Glutamatergic neuron (in vitro differentiated cells): ENCODE measurements at places on chromosomes 11 and 22.
A peak's percentile ranks its signal among the peaks of the same experiment; 100 is the strongest.

DNA sequence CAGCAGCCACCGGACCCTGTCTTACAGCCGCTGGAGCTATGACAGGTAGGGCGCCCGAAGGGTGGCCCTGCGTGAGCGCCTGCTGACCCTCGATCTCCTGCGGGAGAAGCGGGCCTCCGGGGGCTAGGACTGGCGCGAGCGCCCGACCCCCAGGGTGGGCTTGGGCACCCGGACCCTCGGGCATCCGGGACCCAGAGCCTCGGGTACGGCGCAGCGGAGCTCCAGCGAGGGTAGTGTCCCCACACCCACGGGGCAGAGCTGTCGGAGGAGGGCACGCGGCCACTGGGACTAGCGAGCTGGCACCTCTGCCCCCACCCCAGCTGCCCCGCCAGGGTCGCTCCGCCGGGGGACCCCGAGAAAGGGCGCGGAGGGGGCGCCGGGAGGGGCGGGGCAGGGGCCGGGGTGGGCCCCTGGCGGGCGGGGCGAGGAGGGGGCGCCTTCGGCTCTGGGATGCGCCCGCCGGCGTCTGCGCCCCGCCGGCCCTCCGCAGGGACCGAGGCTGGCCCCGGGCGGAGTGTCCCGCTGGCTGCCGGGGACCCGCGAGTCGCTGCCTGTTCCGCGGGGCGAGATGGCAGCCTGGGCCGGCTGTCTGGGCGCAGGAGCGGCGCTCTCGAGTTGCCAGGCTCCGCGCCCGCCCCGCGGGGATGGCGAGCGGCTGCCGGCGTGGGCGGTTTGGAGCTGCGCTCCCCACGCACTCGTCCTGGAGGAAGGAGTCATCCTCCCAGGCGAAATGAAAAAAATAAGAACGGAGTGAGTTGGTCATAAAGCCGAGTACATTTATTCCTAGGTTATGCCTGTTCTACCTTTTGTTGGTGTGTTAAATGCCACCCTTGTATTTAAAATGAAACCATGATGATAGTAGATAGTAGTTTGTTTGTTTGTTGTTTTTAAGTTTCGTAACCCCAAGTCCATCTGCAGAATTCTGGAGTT, 32.4 kb downstream of the EIF3F start:
- H3K4me1 ChIP-seq, result peaks cover 9% of the 10 kb centered on the region
- no peak overlapping the region for H3K27ac ChIP-seq
- peaks cover 16% of the 10 kb centered on the region for H3K27me3 ChIP-seq
- peak overlapping the region; percentile 85 for H3K4me3 ChIP-seq

GRCh38 chr22:19478045-19478900, 720 bp downstream of the UFD1 start:
- no peak for DNase-seq
- no peaks in the 10 kb centered on the region for H3K36me3 ChIP-seq
- H3K27ac ChIP-seq, result no peak overlapping the region
- peaks cover 2% of the 10 kb centered on the region for H3K27me3 ChIP-seq
- peak overlapping the region; percentile 71 for H3K4me3 ChIP-seq

DNA sequence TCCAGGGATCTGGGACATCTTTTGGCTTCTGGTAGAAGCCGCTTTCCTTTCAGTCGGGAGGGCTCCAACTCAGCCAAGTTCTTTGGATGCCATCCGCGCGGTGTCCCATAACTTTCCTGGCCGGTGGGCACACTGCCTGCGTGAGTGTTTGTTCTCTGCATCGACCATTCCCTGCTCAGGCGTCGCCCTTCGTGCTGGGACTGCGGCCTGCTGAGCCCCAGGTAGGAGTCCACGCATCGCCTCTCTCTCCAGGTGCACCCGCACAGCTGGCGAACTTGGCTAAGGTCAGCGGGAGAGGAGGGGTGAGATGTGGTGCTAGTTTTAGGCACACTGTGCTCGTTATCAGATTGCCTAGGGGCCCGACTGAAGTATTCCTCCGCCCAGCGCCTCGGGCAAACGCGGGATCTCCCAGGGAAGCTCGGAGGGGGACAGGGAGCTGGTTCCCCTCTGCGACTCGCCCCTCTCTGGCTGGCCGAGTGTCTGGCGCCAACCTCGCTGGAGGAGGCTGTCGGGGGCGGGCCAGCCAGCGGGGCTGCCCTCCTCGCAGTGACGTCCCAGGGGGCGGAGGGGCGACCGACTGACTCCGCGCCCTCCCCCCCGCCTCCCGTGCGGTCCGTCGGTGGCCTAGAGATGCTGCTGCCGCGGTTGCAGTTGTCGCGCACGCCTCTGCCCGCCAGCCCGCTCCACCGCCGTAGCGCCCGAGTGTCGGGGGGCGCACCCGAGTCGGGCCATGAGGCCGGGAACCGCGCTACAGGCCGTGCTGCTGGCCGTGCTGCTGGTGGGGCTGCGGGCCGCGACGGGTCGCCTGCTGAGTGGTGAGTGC, at the start of gene LAYN:
Gene LAYN, plus strand, starts transcription at position 607 of the 823 bp plus-strand sequence. Its CDS starts 124 bp downstream, at position 731.
- peaks cover 3% of the 10 kb centered on the region for H3K27me3 ChIP-seq
- peaks cover 16% of the 10 kb centered on the region for H3K4me1 ChIP-seq
- peak; percentile 65 for DNase-seq
- H3K36me3 ChIP-seq, result no peaks in the 10 kb centered on the region
- peak within 1 kb of the TSS; percentile 78 for H3K4me3 ChIP-seq

DNA sequence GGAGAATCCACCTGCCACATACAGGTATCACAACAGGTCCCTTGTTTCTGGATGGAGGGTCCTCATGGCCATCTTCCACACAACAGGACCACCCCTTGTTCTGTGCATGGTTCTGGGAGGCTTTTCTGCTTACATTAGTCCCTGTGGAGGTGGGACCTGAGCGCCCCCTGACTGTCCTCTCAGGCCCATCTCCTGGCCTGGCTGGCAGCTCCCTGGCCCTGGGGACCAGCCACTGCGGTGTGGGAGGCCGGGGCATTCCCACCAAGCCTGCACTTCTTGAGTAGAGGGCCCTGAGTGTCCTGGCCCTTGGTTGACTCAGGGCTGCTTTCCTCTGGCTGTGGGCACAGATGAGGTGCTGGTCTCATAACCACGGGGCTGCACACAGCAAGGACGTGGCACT, 5.0 kb downstream of the COX8A start:
- no peak overlapping the region for H3K4me3 ChIP-seq
- H3K4me1 ChIP-seq, result peaks cover 22% of the 10 kb centered on the region
- no peak overlapping the region for H3K27ac ChIP-seq
- peaks cover 2% of the 10 kb centered on the region for H3K27me3 ChIP-seq
- H3K36me3 ChIP-seq, result no peaks in the 10 kb centered on the region

GRCh38 chr11:73958521-73959141, 7.8 kb downstream of the DNAJB13 start:
- H3K27ac ChIP-seq, result no peak overlapping the region
- peaks cover 4% of the 10 kb centered on the region for H3K27me3 ChIP-seq
- H3K36me3 ChIP-seq, result no peaks in the 10 kb centered on the region
- no peak for DNase-seq

GRCh38 chr22:17237038-17237668, 17.9 kb upstream of the ADA2 start:
- no peak overlapping the region for H3K27ac ChIP-seq
- H3K4me3 ChIP-seq, result no peak overlapping the region
- H3K4me1 ChIP-seq, result peaks cover 10% of the 10 kb centered on the region
- DNase-seq, result no peak
- no peaks in the 10 kb centered on the region for H3K36me3 ChIP-seq
